G401 (cell line): ENCODE measurements at places on chromosomes 12 and 14. TPM values are rescaled to one million over a fixed set of nuclear protein-coding genes. Genes with fewer than 3 reads are reported as not detected.

DNA sequence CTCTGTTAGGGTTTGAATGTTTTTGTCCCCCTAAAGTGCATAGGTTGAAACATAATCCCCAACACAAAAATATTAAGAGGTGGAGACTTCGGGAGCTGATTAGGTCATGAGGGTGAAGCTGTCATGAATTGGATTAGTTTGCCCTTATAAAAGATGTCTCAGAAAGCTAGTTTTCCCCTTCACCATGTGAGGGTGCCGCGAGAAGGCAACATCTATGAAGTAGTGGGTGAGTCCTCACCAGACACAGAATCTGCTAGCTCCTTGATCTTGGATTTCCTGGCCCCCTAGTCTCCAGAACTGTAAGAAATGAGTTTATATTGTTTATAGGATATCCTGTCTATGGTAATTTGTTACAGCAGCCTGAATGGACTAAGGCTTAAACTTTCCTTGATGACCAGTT lies 301.5 kb upstream of the ATP2B1 start:
- no peak for DNase-seq

DNA sequence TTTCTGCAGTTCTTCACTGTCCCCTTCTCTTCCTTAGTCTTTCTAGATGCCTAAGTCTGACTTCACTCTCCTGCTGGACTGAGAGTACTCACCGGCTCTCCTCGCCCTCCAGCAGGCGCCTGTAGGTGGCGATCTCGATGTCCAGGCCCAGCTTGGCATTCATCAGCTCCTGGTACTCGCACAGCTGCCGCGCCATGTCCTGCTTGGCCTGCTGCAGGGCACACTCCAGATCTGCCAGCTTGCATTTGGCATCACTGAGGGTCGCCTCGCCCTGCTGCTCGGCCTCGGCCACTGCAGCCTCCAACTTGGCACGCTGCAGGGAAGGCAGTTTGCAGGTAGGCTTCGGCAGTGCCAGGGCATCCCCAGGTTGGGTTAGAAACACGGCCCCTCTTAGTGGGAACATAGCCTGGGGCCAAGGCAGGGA lies 5.2 kb downstream of the KRT84 start:
- DNase-seq = peak; percentile 43

DNA sequence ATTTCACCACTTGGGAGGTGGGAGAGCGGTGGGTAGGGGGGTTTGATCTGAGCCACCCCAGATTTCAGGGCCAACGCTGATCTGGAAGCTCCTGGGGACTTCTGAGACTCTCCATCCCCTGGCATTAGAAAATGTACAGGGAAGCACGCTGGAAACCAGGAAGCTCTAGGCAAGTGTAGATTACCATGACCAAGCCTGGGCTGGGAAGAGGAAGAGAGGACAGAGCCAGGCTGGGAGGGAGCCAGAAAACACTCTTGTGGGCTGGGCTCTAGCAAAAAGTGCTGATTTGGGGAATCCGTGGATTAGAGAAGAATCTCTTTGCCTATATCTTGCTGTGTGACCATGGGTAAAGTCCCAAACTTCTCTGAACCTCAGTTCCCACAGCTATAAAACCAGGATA lies 236.7 kb downstream of the BCL11B start:
- peak; percentile 8 for DNase-seq

DNA sequence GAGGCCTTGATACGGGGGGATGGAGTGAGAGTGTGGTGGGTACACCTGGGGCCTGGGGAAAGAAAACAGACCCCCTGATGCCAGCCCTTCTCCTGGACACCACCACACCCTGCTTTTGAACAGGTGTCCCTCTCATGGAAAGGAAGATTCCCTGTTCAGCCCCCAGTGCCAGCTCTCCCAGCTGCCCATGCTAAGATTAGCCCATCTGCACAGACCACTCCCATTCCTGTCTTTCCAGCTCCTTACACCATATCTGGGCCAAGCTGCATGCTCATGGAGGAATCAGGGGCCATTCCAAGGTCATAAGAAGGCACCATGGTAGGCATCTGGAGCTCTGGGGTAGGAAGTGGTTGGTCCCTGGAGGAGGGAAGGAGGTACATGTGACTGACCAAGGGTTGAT lies 9.6 kb downstream of the NAB2 start:
- DNase-seq = no peak

DNA sequence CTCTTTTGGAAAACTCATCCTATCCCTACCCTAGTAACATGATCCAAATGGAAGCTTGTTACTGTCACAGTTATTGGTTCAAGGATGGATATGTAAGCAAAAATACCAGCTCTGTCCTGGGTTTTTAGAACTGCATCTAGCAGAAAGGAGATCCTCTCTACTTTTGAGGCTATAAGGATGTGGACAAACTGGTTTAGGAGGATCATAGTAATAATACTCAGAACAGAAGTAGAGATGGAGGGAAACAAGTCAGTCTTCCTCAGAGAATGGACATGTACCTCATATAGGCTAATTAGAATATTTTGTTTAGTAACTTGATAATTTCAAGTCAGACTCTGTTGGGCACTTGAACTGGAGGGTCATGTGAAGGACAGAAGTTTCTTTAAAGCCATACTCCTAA lies 26.6 kb downstream of the FUT8 start:
- DNase-seq = no peak

- DNase-seq = no peak
Measured at GRCh38 chr14:100487304-100487703, 99.9 kb downstream of the BEGAIN start.

DNA sequence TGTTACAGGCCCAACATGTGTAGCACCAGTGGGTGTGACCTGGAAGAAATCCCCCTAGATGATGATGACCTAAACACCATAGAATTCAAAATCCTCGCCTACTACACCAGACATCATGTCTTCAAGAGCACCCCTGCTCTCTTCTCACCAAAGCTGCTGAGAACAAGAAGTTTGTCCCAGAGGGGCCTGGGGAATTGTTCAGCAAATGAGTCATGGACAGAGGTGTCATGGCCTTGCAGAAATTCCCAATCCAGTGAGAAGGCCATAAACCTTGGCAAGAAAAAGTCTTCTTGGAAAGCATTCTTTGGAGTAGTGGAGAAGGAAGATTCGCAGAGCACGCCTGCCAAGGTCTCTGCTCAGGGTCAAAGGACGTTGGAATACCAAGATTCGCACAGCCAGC lies 8.6 kb downstream of the BCL2L14 start:
- no peak for DNase-seq

DNA sequence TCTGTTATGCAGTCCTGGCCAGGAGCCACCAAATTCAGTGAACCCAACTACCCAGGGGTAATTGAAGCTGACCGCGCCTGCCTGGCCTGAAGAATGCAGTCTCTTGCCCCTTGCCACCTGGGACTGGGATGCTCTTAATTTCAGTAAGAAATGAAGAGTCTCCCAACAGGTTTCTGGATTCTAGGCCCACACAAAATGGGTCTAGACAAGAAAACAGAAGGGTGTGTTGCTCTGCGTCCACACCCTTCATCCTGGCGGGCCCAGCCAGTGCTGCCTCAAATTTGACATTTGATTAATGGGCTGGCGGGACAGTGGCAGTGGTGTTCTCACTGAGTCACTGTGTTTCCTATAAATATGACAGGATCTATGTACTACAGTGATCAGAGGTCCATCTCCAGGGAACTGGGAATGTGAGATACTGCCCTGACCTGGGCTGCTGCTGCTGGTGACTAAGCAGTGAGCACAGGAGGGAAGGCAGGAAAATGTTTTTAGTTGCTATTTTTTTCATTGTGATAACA lies 6.5 kb downstream of the TMEM253 start:
- no peak for DNase-seq

GRCh38 chr14:81849714-81850113 lies 316.1 kb upstream of the SEL1L start:
- DNase-seq = no peak

DNA sequence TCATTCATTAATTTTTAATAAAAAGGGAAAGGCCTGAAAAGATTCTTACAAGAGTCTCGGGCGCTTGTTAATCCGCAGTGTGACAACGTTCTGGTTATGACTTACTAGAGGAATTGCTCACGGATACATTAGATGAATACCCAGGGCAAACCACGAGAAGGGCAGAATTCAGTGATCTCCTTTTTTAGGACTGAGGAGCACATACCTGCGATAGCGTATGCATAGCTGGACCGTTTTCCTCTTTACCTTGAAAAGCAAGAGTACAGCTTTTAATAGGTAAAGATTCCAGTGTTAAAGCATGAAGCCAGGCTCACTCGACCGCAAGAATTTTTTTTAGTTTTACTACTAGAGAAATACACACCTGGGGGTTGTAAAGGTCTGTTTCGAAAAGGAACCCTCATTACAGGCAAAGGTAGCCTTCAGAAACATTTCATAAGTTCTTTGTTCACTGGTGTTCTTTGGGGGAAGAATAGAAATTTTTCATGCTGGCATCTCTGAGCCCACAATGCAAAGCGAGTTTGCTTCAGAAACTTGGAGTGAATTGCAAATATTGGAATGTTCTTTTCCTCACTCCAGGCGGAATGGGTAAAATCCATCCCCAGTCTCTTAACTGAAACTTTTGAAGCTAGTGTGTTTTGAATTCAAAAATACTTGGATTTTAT lies 953 bp downstream of the MAPK1IP1L start:
- peak; percentile 55 for DNase-seq

DNA sequence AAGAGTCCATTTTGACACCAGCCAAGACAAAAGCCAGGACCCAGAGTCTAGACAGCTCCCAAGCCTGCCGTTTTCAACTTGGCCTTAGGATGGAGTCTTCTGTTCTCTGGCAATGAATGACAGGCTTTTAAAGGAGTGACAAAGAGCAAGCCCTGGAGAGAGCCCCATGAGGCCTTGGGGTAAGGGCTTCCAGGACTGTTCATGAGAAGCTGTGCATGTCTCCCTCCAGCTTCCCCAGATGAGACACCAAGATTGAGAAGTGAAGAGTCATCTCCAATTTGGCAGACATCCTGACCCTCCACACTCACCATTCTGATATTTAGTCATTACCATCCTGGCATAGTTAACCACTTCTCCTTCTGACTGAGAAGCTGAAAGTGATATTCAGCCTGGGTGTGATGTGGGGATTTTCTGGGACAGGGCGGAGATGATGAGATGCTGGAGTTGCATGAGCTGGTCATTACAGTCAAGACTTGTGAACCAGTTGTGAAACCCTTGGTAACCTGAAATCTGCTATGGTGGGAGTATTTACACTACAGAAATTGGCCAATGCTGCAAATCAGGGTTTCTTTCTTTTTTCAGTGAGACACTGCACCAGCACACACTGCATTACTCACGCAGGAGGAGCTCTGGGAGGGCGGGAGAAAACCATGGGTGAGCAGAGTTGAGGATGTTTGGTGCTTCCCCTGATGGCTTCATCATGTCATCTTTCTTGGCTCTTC lies 77.8 kb downstream of the VCPKMT start:
- no peak for DNase-seq

DNA sequence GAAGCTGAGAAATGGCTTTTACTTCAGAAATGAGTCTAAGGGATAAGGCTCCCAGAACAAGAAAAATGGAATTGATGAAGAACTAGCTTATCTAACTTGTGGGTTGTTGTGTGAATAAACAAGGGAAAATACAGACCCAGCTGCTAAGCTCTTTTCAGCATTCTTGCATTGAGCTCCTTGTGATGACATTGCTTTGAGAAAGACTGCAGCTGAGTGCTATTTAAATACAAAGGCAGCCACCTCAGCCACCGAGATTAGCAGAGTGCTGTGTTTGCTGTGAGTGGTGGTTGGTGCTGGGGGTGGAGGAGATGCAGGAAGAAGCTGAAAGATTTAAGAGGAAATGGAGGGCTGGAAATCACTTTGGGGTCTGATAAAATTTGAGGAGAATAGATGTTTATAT lies 396.0 kb upstream of the PRICKLE1 start:
- DNase-seq = no peak

- DNase-seq = no peak
Measured at GRCh38 chr14:85156319-85156718, 373.6 kb upstream of the FLRT2 start.

GRCh38 chr12:34396861-34397590 lies 374.7 kb downstream of the ALG10 start:
- DNase-seq = no peak

GRCh38 chr12:100767371-100767770 lies 27.2 kb upstream of the ANO4 start:
- no peak for DNase-seq

GRCh38 chr12:109615556-109616229 lies 42.1 kb downstream of the MVK start:
- no peak for DNase-seq

GRCh38 chr14:99689266-99690236 lies 5.5 kb downstream of the CYP46A1 start:
- no peak for DNase-seq

- DNase-seq = peak; percentile 93
Measured at GRCh38 chr12:119804011-119804641, 73.0 kb downstream of the CIT start.

DNA sequence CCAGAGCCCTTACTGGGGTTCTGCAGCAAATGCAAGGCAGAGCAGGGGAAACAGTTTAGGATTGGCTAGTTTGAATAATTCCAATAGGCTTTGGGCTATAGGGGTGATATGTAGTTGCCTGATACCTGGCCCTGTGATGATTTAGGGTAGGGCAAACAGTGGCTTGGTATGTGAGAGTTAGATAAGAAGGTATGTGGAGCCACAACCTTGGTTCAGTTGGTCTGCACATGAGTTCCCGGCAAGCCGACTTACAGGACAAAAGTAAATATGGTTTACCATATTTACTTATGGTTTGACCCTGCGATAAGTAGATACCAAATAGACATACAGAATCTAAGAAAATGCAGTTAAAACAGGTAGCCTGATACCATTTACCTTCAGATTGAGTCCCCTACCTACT lies 8.3 kb upstream of the CAPRIN2 start:
- DNase-seq = no peak

DNA sequence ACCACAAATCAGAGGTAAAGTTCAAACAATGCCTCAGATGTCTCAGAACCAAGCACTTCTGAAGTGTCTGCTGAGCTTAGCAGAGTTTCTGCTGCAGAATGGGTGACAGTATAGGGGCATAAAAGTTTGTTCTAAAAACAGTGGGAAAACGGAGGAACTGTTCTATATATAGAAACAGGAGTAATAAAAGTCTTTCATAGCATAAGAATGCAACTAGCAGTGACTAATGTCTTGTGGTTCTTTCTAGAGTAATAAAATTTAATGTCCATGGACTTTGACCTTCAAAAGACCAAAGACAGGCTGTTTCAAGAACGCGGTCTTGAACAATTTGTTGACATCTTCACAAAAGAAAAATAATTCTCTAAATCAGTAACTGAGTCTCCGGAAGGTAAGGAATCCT lies 107.5 kb upstream of the FAR2 start:
- no peak for DNase-seq

- DNase-seq = no peak
Measured at GRCh38 chr14:26282578-26282977, 315.3 kb downstream of the NOVA1 start.

GRCh38 chr14:89485264-89485663 lies 68.2 kb upstream of the FOXN3 start:
- DNase-seq = no peak

CLEC1A gene
- total RNA-seq = not detected in 2 replicates

OAS1 gene
- total RNA-seq = not detected in 2 replicates

INHBC gene
- total RNA-seq = not detected in 2 replicates

ZDHHC22 gene
- total RNA-seq = 0.25 TPM in 1 of 2 replicates, not detected in the other

RAB2B gene
- 9.0 and 13.4 TPM in 2 replicates for total RNA-seq

GALNT4 gene
- 18.1 and 23.3 TPM in 2 replicates for total RNA-seq

PYGL gene
- 0.68 and 1.4 TPM in 2 replicates for total RNA-seq

FOXA1 gene
- not detected in 2 replicates for total RNA-seq

NEUROD4 gene
- not detected in 2 replicates for total RNA-seq

CMKLR1 gene
- total RNA-seq = not detected in 2 replicates

KRT77 gene
- not detected in 2 replicates for total RNA-seq

DPY19L2 gene
- 2.0 and 5.5 TPM in 2 replicates for total RNA-seq

SLC15A5 gene
- not detected in 2 replicates for total RNA-seq
